Substantia nigra (tissue), 51 donors: ENCODE measurements at places on chromosomes 5 and 9.

- no peak for DNase-seq
These were observed 12.8 kb upstream of the MGAT1 start for GRCh38 chr5:180815293-180815917.

DNA sequence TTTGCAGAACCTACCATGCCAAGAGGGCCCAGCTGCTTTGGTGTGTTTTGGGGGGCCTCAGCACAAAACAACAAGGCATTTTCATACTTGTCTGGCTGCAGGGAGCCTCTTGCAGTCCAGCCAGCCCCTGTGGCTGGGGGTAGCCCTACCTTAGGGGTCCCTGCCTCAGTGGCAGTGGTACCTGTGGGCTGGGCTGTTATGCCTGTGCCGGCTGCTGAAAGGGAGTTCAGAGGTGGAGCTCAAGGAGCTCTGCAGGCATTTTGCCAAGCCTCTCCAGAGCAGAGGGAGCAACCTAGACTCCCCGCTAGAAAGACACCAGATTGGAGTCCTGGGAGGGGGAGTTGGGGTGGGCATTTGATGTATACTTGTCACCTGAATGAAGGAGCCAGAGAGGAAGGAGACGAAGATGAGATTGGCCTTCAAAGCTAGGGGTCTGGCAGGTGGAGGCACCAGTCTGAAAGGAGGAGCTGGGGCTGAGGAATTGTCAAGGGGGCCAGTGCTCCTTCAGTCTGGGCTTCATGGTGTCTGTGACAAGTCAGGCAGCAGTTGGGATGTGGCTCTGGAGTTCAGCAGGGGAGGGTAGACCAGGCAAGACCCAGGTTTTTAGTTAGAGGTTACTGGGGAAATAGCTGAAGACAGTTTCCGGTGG is 1.5 kb downstream of the SHROOM1 start:
- no peak for DNase-seq

DNA sequence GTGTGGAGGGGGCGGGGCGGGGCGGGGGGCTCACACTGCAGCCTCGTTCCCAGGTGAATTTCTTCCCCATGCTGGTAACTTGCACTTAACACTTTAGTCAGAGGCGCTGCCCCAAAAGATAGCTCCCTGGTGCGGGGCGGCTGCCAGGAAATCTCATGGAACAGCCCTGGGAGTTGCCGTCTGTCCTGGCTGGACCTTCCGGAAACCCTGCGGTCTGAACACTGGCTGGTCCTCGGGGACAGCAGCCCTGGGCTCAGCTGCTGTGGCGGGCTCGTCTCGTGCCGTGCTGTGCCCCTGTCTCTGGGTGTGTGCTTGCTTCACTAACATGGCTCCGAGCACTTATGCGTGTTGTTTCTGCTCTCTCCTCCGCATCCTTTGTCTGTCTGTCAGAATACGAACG is 25.8 kb downstream of the PTGES2 start:
- no peak for DNase-seq

GRCh38 chr5:91424638-91425436 is 41.7 kb upstream of the ARRDC3 start:
- no peak for DNase-seq

DNA sequence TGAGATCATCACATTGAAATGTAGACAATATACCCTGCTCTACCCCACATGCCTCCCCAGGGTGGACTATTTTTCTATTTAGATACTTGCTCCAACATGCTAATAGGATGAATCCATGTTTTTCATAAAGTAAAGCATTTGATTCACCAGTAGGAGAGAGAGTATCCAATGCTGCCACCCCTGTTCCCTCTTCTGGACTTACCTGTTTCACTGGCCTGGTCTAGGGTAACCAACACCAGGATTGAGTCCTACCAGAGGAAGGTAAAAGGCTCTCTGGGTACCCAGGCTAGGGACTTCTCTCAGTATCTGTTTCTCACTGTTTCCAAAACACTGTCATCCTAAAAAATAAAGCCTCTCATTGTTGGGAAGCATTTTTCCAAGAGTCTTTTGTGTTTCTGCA is 30.2 kb upstream of the GABRP start:
- no peak for DNase-seq

GRCh38 chr5:78618303-78618702 is 30.3 kb downstream of the LHFPL2 start:
- DNase-seq = no peak

DNA sequence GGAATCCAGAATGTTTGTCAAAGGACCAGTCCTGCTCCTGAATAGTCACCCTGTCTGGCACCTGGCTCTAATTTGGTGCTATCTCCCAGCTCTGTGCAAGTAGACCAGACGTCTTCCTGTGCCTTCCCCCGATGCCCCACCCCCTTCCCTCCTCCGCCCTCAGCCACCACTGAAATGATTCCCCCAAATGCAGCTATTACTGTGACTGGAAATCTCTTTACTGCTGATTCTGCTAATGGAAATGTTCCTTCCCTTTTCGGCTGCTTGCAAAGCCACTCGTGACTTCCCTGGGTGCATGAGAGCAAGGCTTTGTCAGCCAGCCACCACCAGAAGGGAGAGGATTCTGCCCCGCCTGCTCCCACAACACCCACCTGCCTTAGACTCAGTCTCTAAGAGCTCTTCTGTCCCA is 11.4 kb downstream of the ASTN2 start:
- DNase-seq = peak; percentile 76

DNA sequence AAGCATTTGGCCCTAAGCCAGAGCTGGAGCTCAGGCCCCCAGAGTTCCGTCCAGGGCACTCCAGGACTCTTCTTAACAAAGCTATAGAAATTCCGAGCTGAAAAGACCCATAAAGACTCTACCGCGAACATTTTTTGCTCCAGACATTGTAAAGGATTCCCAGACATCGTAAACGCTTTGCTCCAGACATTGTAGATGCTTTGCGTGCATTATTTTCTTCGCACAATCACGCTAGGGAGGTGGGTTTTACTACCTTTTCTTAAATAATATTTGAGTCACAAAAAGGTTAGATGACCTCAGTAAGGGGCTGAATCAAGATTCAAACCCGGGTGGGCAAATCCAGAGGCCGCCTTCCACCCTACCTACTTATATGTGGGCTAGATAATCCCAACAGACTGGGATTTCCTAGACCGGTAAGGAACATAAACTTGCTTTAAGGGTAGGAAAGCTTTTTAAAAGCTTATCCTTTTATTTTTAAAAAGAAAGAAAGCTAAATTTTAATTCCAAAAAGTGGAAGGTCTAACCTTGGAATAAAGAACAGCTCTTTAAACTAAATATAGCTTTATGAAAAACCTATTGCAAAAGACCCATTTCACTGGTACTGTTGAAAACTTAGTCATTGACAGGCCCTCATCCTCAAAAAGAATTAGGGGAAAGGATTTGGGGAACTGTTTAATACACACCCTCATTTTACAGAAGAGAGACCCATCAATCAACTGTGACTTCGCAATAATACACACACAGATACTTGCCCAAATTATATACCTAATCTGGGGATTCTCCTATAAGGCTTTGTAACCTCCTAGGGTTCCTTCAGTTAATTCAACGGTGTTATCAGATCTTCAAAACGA is 822 bp upstream of the TNIP1 start:
- no peak for DNase-seq

- DNase-seq = no peak
These were observed 52.1 kb upstream of the NFIB start for GRCh38 chr9:14366076-14366475.

DNA sequence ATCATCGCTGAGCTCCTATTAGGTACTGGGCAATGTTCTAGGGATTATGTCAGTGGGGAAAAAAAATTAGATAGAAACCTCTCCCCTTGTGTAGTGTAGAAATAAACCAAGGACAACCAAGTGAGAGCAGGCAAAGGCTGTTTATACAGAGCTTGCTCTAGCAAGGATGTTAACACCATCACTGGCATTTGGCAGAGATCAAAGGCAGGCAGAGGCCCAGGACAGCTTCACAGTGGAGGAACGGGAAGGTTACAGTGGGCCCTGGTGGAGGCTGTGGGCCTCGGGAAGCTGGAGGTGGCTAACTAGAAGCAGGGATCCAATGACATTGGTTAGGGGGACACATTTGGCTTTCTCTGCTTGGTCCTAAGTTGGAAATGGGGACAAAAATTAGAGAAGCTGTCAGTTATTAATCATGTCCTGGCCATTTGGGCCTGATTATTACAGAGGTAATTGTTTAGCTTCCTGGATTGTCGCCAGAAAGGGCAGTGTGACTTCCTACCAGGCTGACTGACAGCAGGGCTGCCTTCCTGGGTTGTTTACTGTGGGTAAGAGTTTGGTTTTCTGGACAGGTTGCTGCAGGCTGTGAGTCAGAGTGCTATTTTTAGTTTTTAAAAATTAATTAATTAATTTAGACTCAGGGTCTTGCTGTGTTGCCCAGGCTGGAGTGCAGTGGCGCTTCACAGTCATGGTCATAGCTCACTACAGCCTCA is 259.3 kb downstream of the ROR2 start:
- DNase-seq = no peak

DNA sequence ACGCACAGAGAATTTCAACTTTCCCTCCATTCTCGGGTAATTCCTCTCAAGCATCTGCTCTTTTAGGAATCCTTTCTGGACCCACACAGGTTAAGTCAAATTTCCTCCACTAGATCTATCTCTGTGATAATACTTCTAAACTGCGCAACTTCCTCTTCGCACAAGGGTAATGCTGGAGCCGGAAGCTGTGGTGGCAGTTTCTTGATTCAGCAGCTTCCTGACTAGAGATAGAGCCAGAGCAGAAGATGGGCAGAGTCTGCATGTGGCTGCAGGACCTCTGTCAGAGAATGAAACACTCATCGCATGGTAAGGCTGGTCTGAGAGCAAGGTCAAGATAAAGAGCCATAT is 11.1 kb upstream of the CDC42SE2 start:
- peak; percentile 9 for DNase-seq

- DNase-seq = no peak
These were observed 268.7 kb downstream of the RAB3C start for GRCh38 chr5:58851571-58851970.

GRCh38 chr9:19876569-19877316 is 87.9 kb upstream of the SLC24A2 start:
- DNase-seq = no peak

- no peak for DNase-seq
These were observed 53.5 kb downstream of the FOXI1 start for GRCh38 chr5:170159101-170159698.

GRCh38 chr5:147845618-147846017 is 14.1 kb upstream of the SPINK1 start:
- DNase-seq = no peak

DNA sequence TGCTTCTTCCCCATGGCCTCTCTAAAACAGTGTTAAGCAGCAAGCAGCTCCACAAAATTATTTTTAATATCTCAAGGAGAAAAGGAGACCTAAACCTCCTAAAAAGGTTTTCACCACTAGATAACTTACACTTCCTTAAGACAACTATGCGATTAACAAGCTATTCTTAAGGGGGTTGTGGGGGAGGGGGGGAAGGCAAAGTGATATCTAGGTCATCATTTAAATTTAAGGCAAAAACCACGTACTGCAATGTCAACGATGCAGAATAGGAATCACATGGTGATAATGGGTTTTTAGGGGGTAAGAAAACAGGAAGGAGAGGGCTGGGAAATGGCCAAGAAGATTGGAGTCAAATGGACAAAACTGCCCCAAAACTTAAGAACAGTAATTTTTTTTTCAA is 32.6 kb downstream of the CSNK1A1 start:
- no peak for DNase-seq

DNA sequence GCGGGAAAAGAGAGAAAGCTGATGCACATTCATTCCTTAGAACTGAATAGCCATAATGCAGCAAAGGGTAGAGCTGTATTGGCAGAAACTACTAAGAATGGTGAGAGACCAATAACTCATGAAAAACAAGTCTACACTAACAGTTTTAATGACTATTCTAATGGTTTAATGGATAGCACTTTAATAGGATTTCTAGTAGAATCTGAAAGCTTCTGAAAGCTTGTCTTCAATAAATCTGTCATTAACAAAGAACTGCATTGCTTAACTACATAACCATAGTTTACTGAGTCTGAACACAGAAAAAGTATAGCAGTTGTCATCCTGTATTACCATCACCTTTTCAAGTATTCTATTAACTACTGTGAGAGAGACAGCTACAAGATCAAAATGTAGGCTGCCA is 617.8 kb upstream of the DMAC1 start:
- no peak for DNase-seq

GRCh38 chr5:99033014-99033900 is 104.5 kb upstream of the CHD1 start:
- no peak for DNase-seq

- no peak for DNase-seq
These were observed 119.6 kb upstream of the FST start for GRCh38 chr5:53360811-53361210.

GRCh38 chr9:95096807-95097206 is 220.7 kb downstream of the FANCC start:
- DNase-seq = no peak

DNA sequence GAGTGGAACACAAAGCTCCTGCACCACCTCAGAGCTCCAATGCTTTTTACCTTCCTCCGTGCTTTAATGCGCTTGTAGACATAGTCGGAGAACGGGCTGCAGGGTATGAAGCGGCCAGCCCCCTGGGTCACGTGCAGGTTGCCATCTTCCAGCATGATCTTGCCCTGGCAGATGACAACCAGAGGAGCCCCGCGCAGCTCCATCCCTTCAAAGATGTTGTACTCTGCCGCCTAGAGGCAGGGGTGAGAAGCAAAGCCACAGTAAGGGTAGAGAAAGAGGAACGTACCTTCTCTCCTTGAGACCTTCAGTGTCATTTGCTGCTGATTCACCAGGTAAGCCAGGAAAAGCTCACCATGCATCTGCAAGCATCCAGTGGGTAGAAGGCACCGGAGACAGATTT is 112.3 kb downstream of the DPYSL3 start:
- no peak for DNase-seq

GRCh38 chr9:72509635-72510034 is 11.8 kb upstream of the TMC1 start:
- DNase-seq = no peak

GRCh38 chr9:28688172-28688571 is 1114.9 kb upstream of the C9orf72 start:
- no peak for DNase-seq

DNA sequence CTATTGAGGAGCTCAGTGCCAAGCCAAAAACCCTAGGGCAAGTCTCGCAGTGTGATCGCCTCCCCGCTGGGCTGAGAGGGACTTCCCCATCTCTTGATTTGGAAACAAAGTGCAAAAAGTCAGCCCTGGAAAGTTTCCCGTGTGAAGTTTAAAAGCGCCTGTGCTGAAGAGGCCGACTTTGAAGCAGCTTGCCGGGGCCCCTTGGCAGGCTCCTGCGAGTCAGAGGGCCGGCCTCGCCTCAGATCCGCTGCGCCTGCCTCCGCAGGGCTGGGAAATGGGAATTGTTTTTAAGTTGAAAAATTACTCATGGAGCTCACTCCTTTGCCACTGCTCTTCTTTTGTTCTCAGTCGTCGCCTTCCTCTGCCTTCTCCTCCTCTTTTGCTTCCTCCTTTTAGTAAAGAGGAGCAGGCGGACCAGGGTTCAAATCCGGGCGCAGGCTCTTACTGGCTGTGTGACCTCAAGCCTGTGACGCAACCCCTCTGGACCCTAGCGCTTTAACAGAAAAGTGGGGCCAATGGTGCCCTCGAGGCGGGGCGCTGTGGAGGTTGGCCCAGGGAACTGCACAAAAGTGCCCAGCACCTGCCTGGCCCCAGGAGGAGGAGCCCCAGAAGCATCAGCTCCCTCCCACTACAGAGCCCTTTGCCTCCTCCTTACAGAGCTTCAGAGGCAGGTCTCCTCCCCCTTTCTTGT is 14.7 kb upstream of the LHX2 start:
- no peak for DNase-seq
